ENCODE measurements at places on chromosomes 16 and 17. TPM values are rescaled to one million over a fixed set of nuclear protein-coding genes. Genes with fewer than 3 reads are reported as not detected.

The STX1B gene
- total RNA-seq, result 4.0 TPM

The JPH3 gene
- total RNA-seq, result 1.1 TPM

The MOSMO gene
- 9.7 TPM for total RNA-seq

The TMC8 gene
- total RNA-seq, result 0.97 TPM

The TMEM92 gene
- total RNA-seq, result 1.7 TPM

The CEMP1 gene
- not detected for total RNA-seq

The ST6GALNAC1 gene
- total RNA-seq, result not detected

The ACSM2A gene
- total RNA-seq, result not detected

The TP53TG3F gene
- not detected for total RNA-seq

The TRIM47 gene
- total RNA-seq, result 46.3 TPM

The CHRNB1 gene
- total RNA-seq, result 12.2 TPM

The LHX1 gene
- not detected for total RNA-seq

The PIRT gene
- total RNA-seq, result not detected

The ITGB3 gene
- 11.4 TPM for total RNA-seq

The PER1 gene
- total RNA-seq, result 87.6 TPM

The ZDHHC1 gene
- 12.2 TPM for total RNA-seq

The DNAAF8 gene
- 2.2 TPM for total RNA-seq

The CCL18 gene
- total RNA-seq, result not detected

The FOXN1 gene
- total RNA-seq, result not detected
